Stimulated activated CD8-positive, alpha-beta memory T cell treated with anti-CD3 and anti-CD28 coated beads, Interleukin-7, amount 100 ng/mL, for 4 hours (primary cell): ENCODE measurements at places on chromosomes 1 and 21.

- DNase-seq, result no peak
Measured at GRCh38 chr1:28417441-28417922, 47.9 kb downstream of the PHACTR4 start.

GRCh38 chr1:76510672-76511557, 356.4 kb upstream of the ST6GALNAC5 start:
- DNase-seq, result no peak

GRCh38 chr21:43585514-43585913, 73.8 kb downstream of the HSF2BP start:
- no peak for DNase-seq

- no peak for DNase-seq
Measured at GRCh38 chr1:185435696-185436379, 118.8 kb upstream of the IVNS1ABP start.

DNA sequence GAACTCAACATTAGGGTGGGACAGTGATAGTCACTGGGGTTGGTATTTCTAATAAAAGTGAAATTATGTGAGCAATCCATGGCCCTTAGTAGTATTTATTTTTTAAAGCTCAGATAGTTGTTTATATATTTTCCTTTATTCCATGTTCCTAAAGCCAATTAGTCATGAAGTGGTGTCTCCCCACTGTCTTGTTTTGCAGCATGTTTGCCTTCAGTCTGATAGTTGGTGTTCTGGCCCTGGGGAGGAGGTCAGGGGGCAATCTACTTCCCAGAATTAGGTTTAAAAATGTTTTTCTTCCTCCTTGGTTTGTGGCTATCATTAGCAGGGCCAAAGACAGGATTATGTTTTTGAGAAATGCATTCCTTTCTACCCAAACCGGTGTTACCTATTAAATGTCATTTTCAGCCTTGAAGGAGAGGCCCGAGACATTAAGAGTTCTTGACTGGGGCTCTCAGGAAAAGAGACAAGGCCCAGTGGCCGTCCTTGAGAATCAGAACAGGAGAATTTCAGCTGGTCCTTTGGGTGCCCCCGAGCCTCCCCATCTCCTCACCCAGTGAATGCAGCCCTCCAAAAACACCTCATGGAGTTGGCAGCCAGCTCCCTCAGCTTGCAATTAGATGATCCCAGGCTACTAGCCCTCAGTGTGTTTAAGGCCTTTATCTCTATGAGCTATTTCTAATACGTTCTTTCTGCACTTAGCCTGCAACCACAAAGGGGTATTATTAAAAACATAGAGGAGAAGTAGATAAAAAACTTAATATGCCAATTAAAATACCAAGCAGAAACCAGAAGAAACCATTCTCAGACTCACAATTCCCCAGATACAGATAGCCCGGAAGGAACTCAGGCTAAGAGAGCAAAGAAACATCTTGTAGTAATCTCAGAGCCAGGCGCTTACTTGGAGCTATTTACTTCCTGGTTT, 71.3 kb upstream of the NGF start:
- DNase-seq, result no peak

- DNase-seq, result no peak
Measured at GRCh38 chr21:14844001-14844400, 220.8 kb downstream of the NRIP1 start.

- no peak for DNase-seq
Measured at GRCh38 chr1:206886831-206887230, 10.4 kb upstream of the IL24 start.

- no peak for DNase-seq
Measured at GRCh38 chr1:37901893-37902225, 42.5 kb upstream of the MTF1 start.

GRCh38 chr1:1299686-1300351, 7.9 kb downstream of the ACAP3 start:
- DNase-seq, result no peak

GRCh38 chr1:10045480-10046355, 13.0 kb downstream of the UBE4B start:
- DNase-seq, result no peak

- no peak for DNase-seq
Measured at GRCh38 chr21:41753006-41753898, 13.6 kb downstream of the RIPK4 start.
